ENCODE measurements at places on chromosomes 2 and 18.

DNA sequence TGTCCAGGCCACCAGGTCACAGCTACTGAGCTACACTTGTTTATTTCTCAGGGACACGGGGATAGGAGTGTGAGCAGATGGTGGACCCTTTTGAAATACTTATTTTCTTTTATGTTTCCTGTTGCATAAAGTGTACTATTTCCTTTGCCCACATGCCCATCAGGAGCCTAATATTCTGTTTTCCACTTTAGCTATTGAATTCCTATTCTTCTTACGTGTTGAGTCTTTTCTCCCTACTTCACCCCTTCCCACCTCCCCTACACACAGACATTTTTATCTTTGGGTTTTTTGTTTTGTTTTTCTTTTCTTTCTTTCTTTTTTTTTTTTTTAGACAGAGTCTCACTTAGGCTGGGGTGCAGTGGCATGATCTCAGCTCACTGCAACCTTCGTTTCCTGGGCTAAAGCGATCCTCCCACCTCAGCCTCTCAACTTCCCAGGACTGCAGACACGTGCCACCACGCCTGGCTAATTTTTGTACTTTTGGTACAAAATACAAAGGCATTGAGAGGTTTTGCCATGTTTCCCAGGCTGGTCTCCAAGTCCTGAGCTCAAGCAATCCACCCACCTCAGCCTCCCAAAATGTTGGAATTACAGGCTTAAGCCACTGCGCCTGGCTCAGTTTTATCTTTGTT, 5.2 kb upstream of the GPR55 start:
- DNase-seq: no peak

DNA sequence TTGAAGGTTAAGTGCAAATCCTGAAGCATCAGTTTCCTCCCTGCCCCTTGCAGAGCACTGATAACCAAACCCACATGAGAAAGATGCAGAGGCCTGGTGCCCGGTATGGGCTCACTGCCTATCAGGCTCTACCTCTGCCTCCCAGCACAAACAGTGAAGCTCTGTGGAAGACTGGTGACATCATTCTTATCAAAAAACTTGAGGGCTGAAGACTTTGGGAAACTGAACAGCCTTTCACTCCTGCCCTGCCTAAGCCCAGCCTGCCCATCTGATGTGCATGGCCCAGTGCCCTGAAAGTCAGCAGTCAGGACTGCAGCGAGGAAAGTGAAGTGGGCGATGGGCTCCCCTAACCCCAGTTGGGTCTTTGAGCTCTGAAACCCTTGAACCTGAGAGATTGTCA, 174.8 kb upstream of the ARL4C start:
- DNase-seq: no peak

GRCh38 chr2:105794926-105795574, 50.3 kb downstream of the NCK2 start:
- no peak for DNase-seq

GRCh38 chr2:64337314-64337713, 116.6 kb upstream of the LGALSL start:
- no peak for DNase-seq

DNA sequence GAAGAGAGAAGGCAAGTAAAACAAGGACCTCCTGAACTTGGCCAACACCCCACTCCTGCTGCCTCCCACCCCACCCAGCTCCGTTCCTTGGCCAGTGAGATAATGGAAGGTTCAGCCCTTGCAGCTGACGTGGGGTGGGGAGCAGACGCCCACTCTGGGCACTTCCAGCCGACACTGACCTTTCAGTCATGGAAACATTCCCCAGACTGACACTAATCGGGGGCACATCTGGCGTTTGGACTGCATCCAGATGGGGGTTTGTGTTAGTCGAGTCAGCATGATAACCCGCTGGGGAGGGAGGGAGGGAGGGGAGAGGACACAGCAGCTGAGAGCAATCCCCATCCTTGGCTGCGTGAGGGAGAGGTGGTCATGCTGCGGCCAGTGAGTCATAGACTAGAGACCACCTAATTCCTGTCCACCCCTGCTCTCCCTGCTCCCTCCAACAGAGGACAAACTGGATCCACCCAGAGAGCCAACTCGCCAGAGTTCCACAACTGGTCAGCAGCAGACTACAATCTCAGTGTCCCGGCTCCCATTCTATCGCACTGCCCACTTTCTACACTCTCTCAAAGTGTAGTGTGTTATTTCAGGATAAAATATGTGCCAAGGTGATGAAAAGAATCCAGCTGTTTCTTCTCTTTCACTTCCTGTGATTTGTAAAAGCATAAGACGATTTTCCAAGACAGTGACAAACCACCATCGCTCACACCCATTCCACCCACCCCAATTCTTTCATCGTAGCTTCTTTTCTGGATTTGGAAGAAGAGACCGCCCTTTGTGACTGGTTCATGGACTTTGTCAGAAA, 115.4 kb upstream of the PKDCC start:
- no peak for DNase-seq

GRCh38 chr2:112958428-112959108, 19.2 kb upstream of the IL36G start:
- DNase-seq: peak; percentile 68

GRCh38 chr2:122683018-122683417, 927.6 kb downstream of the TSN start:
- no peak for DNase-seq

- no peak for DNase-seq
Measured at GRCh38 chr18:39311111-39311712, 1745.6 kb upstream of the CELF4 start.

DNA sequence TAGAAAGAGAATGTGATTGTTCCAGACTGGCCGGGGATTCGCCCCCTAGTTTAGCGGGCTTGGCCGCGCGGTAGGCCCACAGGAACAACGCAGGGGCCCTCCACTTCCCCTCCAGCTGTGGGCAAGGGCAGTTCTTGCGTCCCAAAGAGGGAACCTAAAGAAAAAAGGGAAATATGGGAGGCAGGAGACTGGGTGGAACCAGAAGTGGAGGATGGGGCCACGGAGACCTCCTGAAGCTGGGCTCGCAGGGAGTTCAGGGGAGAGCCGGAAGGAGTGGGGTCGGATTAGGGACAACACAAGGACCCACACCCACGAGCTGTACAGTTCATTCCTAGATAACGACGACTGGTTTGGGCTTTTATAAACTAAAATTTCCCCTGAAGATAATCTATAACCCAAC, 18.2 kb downstream of the GNLY start:
- no peak for DNase-seq

DNA sequence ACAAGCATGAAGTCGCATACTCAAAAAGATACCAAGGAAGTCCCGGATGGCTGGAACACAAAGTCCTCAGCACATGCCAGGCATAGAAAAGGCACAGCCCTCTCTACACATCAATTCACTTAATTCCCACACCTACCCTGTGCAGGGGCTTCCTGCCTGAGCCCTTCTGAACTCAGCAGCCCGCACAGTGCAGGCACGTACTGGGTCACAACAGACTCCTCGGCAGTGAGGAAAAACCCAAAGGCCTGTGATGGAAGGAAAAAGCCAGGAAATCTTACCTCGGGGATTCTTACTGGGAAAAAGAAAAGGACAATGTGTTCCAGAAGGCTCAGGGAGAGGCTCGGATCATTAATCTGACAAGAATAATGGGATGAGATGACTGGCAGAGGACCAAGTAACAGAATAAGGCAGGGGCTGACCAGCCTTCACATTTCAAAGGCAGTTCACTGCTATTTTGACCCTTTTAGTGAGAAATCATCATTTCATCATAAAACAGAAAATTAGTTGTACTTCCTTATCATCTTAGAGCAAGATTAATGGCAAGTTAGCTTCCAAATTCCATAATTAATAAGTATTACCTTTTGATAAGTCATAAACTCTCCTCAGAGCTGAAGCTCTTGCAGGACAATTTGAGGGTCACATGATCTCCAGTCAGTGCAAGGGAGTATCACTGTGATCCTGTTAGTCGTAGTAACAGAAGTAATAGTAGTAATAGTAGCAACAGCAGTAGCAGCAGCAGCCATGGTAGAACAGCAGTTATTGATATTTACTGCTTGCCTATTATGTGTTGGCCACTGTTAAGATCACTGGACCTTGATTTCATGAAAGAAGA, 87.4 kb downstream of the STK39 start:
- DNase-seq: no peak

- DNase-seq: no peak
Measured at GRCh38 chr2:130729322-130730299, 741 bp downstream of the GPR148 start.

DNA sequence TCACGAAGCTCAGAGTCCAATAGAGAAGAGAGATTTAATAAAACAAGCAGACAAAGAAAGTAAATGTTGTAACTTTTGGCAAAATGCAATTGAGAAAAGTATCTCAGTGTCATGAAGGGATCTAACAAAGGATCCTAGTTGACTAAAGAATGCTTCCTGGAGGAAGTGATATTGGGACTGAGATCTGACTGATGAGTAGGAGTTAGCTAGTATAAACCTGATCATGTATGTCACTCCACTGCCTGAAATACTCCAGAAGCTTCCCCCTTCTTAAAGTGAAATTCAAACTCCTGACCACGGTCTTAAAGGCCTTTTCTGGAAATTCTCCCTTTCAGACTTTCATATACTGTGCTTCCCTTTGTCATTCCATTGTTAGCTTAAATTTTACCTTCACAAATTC, 1102.4 kb upstream of the ZEB2 start:
- DNase-seq: no peak

GRCh38 chr2:230684270-230685168, 28.1 kb upstream of the CAB39 start:
- DNase-seq: no peak

- no peak for DNase-seq
Measured at GRCh38 chr2:231169488-231169887, 28.9 kb upstream of the ARMC9 start.

DNA sequence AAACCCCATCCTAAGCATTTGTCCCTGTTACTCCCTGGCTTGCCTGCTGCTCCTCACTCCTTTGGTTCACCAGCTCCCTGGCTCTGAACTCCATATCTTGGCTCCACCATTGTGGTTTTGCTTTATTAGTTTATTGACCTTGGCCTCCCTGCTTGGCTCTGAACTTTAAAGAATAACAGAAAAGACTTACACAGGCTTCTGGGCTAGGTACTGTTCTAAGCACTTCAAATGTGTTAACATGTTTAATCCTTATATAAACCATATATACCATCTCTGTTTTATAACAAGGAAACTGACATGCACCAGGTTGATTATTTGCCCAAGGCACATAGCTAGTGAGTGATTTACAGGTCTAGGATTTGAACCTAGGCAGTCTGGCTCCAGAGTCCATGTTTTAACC, 149.7 kb upstream of the CAPN13 start:
- DNase-seq: no peak

DNA sequence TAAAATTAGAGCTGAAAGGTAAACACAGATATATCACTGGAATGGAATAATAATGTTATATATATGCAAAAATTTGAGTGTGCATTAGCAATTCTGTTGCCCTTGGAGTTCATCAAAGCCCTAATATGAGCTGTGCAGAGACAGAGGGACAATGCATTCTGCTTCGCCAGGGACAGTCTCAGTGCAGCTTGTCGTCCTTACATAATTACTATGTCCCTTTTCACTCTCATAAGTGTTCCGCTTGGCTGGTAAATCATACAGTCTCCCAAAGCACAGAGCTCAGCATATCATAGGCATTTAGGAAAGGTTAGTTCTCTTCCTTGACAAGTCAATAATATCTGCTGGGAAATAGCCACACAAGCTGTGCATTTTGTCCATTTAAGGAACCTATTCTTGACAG, 30.7 kb downstream of the MAPK4 start:
- DNase-seq: no peak

GRCh38 chr2:182639971-182640370, 76.1 kb upstream of the DNAJC10 start:
- no peak for DNase-seq

DNA sequence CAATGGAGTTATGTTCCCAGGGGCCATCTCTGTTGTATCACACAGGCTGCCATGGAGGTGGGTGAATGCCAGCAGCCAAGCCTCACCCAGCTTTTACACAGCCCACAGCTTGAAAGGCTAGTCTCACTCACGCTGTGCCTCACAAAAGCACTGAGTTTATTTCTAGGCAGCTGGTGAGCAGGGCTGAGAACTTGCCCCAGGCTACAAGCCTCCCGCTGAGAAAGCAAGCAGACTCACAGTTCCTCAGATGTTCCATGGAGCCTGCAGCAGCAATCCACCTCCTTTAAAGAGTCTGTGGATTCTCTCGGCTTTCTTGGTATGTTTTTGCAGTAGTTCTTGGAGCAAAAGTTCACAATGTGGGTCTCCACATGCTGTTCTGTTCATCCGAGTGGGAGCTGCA, 40.9 kb upstream of the ALKAL2 start:
- no peak for DNase-seq

DNA sequence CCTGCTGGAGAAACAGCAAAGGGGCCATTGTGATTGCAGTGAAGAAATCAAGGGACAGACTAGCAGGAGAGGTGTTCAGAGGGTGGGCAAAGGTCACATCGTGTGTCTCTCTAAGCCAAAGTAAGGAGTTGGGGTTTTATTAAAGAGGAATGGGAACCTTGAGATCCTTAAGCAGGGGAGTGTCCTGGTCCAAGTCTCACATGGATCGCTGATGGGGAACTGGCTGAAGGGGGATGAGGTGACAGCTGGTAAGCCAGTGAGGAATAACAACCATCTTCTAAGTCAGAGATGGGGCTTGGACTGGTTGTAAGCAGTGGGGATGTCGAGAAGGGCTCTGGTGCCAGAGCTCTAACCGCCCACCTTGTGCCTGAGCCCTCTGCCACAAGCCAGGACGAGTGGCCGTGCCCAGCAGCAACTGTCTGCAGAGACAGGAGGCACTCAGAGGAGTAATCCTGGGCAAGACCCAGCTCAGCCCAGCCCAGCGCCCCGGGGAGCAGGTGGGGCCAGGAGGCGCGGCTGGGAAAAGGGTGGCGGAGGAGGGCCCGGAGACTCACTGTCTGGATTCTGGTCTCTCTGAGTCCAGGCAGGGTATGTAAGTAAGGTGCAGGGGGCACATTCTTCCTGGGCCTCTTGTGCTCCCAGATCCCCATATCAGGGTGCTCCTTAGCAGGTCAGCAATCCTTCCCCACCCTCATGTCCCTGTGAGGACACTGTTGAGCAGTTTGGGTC, 13.7 kb downstream of the WNT10A start:
- no peak for DNase-seq

DNA sequence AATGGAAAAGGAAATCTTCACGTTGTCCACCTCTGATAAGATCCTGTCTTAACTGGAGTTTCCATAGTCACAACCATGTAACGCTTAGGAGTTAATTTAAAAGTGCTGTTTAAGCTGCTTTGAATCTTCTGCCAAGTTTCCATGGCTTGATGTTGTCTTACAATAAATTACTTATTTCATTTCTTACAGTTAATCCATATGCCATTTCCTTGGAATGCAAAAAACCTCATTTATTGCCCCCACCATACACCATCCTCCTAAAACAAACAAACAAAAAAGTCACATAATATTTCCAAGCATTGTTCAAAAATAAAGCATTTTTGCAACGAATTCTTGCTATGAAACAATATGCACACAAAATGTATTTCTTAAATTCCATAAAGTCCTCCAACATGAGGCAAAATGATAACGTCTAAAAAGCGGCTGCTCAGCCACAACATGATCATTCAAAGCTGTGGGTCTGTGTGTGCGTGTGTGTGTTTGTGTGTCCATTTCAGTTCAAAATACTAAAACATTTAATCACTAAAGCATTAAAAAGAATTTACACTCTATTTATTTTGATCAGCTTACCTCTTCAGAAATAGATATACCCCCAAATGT, 46.8 kb upstream of the PXDN start:
- DNase-seq: no peak
